Pancreas (tissue), 10 donors: ENCODE measurements at places on chromosomes 1 and 21.

- DNase-seq, result no peak
Observed at GRCh38 chr1:28326984-28327383, 1.9 kb upstream of the MED18 start.

DNA sequence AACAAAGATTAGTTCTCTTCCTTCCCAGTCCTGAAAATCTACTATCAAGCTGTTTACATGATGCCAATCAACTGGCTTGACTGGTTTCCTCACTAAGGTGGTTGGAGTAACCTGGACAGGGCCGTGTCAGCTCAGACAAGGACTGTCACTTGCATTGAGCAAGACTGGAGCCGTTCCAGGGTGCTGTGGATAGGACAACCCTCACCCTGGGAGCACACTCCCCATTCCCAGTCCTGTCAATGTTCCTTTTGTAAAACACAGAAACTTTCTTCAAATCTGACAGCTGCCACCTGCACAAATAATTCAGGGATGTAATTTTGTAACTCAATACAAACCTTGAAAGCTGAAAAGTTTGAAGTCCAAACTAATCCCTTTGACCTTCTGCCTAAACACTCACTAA lies 31.4 kb downstream of the PLPP3 start:
- no peak for DNase-seq

DNA sequence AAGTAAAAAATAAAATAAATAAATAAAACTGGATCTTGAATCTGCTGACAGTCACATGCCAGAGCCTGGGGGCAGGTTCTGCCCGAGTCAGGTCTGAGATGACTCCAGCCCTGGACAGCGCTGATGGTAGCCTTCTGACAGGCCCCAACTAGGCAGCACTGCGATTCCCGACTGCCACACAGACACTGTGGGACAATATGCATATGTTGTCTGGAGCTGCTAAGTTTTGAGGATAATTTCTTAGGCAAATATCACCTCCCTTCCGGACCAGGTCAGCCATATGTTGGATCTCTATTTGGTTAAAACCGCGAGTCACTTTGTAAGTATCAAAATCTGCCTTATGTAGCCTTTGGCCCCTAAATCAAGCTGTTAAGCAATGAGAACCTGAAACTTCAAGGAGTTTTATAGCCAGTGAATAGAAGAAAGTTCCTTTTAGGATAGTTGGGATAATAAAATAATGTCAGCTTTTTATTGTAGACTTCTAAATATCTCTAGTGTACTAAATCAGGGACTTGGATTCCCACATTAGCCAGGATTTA lies 20.8 kb upstream of the TRIM17 start:
- no peak for DNase-seq

- DNase-seq, result no peak
Observed at GRCh38 chr1:10830961-10831668, 34.7 kb upstream of the CASZ1 start.

GRCh38 chr1:65940126-65940525 lies 147.4 kb downstream of the PDE4B start:
- no peak for DNase-seq

GRCh38 chr1:150366416-150367296 lies 2.7 kb downstream of the RPRD2 start:
- DNase-seq, result no peak

DNA sequence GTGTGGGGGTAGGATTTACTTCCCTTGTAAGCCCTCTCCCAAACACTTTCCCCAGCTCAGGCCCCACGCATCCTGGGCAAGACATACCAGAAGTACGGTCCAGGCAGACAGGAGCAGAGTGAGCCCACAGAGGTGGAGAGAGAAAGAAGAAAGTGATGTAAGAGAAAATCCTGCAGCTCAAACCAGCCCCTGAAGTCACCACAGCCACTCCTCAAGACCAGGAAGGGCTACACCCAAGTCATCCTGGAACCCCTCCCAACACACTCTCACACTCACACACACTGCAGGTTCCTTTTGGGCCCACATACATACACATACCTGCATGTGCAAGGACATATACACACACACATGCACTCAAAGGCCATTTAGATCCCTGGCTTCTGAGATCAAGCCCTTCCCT lies 106.8 kb downstream of the SYT2 start:
- no peak for DNase-seq

- DNase-seq, result no peak
Observed at GRCh38 chr1:198162091-198162767, 5.4 kb downstream of the NEK7 start.

GRCh38 chr1:65704318-65704717 lies 88.4 kb upstream of the PDE4B start:
- no peak for DNase-seq

DNA sequence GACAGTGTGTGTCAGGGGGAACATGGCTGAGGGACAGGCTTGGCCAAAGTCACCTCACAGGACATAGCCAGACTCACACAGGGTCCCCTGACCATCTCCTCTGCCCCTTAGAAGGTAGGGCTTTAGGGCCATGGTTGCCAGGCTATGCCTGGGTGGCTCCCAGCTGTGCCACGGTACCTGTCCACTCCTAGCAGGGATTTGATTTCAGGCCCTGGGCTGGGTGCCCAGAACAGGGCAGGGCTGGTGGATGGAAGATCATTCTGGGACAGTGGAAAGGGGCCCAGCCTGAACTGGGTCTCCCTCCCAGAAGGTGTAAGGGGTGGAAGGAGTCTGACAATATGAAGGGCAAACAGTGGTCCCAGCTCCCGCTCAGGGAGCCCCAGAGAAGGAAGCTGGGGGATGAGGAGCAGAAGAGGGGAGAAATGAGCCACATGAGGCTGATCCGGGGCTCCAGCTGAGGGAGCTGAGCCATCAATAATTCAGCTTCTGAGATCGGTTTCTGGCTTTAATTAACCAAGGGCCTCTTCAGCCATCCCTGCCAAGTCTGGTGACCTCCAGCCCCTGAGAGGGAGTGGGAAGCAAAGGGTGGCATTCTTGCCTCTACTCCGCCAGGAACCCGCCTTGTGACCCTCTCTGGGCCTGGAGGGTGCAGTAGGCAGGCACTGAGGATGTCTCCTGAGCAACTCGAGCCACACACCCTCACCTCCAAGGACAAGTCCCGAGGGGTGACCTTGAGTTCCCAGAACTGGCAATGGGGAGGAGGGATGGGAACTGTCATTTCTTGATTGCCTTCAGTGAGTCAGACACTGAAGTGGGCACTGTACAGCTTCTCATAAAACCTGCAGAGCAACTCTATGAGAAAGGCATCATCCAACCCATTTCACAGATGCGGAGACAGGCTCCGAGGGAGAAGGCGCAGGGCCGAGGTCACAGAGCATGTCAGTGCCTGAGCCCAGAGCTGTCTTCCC lies 2.1 kb downstream of the CD164L2 start:
- DNase-seq, result no peak

DNA sequence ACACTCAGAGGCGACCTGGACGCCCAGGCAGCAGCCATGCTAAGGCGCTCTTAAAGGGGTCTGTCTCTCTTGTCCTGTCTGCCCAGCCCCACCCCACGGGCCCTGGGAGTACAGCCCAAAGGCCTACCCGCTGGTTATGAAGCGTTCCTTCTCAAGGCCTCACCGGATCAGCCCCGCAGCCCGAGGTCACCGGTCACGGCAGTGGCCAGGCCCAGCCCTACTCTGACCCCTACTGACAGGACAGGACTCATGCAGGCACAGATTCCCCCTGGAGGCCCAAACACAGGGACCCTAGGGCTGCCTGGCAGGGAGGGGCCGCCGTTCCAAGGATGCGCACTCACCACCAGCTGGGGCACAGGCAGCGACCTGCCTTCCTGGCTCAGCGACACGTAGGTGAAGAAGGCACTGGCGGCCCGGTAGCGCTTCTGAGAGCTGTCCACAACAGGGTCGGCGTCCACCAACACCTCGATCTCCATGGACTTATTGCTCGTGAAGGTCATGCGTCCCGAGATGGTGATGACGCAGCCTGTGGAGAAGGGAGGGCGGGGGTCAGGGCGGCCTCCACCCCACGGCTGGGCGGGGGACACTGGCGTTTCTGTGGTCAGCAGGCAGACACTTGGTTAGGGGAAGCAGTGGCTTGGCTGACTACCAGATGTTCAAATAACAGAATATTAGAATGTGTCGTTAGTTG lies 20.0 kb upstream of the GPR153 start:
- DNase-seq, result no peak

- no peak for DNase-seq
Observed at GRCh38 chr1:102724741-102725140, 383.6 kb downstream of the COL11A1 start.

- no peak for DNase-seq
Observed at GRCh38 chr1:56389813-56390212, 189.6 kb downstream of the PLPP3 start.

DNA sequence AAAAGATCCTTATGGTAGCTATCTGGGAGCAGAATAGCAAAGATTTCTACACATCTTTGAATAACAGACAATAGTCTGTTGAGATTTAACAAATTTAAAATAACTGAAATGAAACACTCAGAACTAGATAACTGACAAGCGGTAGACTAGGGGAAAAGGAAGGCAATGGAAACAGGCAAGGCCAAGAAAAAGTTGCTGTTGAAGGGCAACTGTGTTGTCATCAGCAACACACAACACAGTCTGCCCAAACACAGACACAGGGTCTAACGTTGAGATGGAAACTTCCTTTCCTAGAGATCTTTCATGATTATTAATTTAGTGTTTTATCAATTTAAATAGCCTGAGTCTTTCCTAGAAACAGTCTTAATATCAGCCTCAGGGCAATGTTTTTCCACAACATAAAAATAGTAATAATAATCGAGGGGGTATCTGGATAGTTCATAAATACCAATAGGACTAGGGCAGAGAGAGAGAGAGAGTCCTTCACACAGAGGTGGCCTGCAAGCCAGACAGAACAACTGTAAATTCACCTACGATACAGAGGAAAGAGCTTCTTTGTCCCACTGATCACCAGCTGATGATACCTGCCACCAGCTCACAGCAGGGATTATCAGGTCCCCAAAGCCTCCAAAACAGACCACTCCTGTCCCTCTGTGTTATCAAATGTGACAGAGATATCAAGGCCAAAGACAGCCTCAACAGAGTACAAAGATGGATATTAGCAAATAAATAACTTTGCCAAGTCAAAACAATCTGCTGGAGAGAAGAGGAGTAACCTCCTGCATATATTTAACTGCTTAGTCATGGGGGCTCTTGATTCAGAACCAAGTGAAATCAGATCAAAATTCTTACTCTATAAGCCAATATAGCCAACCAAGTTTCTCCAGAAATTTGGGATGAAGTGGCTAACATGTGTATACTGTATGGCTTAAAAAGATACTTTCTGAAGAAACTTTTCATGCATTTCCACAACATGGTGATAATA lies 245.3 kb downstream of the SLC45A1 start:
- DNase-seq, result no peak

DNA sequence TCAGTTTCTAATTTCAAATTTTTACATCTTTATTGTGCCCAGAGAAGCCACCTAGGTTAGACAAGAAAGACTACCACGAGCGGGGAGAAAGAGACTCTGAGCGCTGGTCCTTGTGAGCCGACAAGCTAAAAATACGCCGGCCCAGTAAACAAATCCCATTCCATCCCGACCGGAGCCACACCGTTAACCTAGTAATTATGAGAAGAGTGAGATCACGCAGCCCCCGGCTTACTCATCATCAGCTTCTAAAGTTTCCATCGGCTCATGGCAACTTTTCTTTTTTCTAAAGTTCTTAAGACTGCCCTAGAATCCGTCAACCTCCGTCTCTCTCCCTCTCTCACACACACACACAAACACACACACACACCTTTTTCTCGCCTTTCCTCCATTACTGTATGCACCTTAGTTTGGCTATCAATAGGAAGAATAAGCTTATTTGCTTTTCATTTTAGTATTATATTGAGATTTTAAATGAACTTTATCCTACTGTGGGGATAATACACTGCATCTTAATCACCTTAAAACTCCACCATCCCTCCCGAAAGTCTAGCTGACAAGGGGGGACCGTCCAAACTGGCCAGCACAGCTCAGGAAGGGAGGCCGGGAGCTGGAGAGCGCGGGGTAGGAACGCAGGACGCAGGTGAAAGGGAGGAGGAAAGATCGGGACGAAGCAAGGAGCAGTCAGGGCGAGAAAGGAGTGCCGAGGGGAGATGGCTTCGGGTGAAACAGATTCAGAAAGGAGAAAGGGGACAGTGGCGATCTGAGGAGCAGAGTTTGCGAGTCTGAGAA lies 728 bp downstream of the OTUD7B start:
- peak; percentile 54 for DNase-seq

DNA sequence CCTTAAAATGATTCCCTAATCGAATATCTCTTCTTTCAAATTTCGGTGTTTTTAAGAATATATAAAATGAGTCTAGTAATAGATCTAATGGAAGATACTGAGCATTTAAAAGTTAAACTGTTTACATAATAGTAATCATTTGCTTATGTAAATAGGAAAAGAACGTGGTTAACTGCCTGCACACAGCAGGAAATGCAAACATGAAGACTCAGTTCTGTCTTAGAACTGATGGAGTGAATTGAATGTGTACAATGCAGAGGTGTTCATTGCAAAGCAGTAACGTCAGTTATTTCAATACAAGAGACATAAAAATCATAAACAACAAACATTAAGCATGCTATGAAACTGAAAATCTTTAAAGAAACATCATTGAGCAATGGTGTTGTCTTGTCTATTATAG lies 359.4 kb upstream of the ADAMTS5 start:
- DNase-seq, result no peak

- no peak for DNase-seq
Observed at GRCh38 chr1:229981736-229982135, 85.3 kb upstream of the GALNT2 start.

DNA sequence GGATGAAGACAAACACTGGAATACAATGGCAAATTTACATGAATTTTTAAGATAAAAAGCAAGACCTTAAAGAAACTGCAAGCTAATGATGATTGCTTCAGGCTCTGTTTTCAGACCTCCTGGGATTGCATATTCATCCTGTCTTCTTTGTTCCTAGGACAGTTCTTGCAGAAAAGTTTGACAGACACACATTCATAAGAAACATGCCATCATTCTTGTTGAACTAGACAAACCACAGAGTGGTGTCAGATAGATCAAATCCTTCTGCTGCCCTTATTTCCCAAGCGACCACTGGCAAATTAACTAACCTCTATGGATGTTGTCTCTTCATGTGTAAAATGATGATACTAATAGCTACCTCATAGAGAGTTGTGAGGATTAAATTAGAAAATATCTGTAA lies 181.3 kb downstream of the KCTD3 start:
- DNase-seq, result no peak

DNA sequence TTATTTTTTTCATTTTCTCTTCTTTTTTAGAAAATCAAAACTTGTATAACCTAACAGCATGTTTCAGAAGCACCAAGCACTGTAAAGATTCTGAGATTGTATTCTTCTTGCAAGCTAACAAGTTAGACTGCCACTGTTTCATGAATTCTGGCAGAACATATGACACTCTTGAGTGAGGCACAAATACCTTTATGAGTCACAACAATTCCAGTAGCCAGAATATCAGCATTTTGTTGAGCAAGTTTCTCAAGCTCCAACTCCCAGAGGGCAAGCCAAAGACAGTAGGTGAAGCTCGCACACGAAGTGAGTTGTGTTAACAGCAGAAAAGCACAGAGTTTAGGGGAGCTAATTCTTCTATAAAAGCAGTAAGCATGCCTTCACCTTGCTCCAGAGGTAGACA lies 268.8 kb upstream of the NCAM2 start:
- DNase-seq, result no peak

GRCh38 chr1:171470726-171471125 lies 14.6 kb upstream of the PRRC2C start:
- no peak for DNase-seq
